ENCODE measurements at places on chromosomes 1 and 21.
A peak's percentile ranks its signal among the peaks of the same experiment; 100 is the strongest.

GRCh38 chr1:175742790-175743459 lies 470 bp downstream of the TNR start:
- DNase-seq = no peak

DNA sequence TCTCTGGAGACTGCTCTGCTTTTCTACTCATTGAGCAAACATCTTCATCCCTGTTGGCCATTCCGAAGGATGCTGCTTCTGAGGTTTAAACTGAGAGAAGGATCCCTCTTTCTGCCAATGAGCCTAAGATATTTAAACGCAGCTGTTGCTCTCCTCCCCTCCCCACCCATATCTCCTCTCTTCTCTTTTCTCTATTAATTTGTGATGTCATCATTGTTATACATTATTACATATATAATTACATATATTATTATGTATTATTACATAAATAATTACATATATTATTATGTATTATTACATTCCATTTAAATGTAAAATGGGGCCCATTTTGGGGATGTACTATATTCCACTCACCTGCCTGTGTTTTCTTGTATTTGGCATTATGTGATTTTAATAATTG lies 82.7 kb upstream of the JUN start:
- no peak for DNase-seq

DNA sequence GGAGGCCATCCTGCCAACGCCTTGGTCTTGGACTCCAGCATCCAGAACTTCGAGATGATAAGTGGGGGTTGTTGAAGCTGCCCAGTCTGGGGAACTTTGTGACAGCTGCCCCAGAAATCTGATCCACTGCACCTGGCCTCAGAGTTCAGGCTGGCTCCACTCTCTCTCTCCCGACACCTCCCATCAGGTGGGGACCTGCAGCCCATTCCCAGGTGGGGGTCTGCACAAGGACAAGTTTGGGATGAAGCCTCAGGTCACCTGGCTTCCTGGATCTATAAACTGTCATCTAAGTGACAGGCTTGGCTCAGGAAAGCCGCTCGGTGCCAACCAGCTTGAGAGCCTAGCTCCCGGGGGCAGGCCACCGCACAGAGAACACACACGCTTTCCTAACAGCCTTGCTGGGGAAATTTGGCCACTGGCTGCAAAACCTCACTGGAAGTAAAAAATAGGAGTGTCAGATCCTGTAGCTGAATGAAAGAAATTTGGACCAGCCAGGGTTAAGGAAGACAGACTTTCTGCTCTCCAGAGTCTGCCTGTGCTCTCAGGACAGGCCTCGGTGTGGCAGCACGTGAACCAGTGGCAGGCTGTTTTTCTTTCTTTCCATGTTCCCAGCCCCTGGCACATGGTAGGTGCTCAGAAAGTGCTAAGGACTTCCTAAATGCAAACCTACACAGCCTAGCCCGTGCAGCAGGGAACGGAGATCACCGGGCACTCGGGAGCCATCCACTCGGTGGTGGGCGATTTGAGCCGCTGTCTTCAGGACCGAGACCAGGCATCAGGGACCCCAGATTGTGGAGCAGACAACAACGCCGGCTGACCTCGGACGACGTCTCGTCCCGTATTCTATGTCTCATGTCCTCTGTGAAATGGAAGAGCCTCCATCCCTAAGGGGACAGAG lies 42.6 kb upstream of the LBR start:
- DNase-seq = no peak

- peak; percentile 88 for DNase-seq
Observed at GRCh38 chr1:181396171-181396670, 87.1 kb upstream of the CACNA1E start.

GRCh38 chr1:67213164-67213563 lies 46.9 kb downstream of the IL23R start:
- no peak for DNase-seq

GRCh38 chr1:109225711-109226445 lies 12.2 kb downstream of the SARS1 start:
- no peak for DNase-seq

GRCh38 chr1:86699186-86699585 lies 5.2 kb upstream of the SH3GLB1 start:
- no peak for DNase-seq

- DNase-seq = no peak
Observed at GRCh38 chr1:7098641-7099040, 313.4 kb downstream of the CAMTA1 start.

- no peak for DNase-seq
Observed at GRCh38 chr1:246583448-246584185, 17.4 kb downstream of the CNST start.

DNA sequence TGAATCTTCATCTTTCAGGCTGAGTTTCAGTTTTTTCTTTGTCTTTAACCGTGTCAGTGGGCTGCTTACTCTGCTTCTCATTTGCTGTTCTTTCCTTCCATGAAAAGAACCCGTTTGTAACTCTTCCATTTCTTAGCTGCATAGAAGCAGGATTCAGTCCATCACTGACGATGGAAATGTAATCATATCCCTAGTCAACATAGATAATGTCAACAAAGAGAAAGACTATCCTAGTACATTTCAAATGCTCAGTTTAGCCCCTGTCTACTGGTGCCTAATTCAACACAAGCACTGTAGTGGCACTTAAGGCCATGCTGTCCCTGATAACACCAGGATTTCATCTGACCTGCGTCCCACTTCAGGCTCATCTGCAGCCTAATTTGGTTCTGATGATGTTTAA lies 376 bp downstream of the GBP1 start:
- no peak for DNase-seq

DNA sequence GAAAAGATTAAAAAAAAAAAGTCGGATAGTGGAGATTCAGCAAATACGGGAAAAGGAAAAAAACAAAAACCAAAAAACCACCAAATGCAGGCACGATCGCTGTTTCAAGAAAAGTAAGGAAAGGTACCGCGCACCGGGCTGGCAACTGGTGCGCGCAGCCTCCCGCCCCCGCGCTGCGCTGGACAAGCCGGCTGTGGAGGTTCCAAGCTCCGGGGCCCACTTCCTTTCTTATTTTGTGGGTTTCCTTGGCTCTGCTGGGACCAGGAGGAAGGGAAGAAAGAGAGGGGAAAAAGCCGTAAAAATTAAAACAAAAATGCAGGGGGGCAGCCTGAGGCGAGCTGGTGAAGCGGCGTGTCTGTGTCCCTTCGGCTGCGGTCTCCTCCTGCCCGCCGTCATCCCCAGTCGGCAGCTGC lies 233 bp downstream of the ADAMTS5 start:
- DNase-seq = no peak

GRCh38 chr1:25624156-25624555 lies 7.6 kb downstream of the MAN1C1 start:
- no peak for DNase-seq

DNA sequence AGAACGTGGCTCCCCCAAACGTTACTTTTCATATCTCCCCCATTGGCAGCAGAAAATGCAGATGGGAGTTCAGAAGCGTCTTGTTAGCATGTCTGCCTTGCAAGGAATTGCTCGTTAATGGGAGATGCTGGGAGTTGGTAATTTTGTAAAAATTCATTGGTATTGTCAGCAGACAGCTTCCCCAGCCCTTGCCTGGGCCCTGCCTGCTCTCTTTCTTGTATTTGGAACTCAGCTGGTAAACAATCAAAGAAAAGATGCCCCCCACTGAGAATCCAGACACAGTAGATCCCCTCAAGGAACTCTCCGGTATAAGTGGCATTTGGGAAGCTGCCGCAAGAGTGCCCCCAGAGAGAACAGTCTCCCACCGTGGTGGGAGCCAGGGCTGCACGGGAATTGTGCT lies 94.4 kb upstream of the IGSF21 start:
- DNase-seq = no peak

GRCh38 chr1:41954533-41954944 lies 35.8 kb upstream of the HIVEP3 start:
- DNase-seq = no peak

DNA sequence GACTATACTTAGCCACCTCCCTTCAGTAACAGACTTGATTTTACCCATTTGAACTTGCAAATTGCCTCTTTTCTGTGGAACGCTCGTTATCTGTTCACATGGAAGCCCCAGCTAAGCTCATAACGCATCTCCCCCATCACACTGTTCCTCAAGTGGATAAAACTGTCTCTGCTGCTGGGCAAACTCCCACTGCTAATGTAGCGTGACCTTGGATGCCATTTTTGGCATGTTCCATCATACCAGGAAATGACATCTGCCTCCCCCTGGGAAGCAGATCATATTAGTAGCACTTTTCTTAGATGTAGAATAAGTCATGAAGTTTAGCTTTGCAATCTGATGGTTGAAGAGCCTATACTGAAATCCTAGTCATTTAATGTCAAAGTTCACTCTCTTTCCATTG lies 528.7 kb upstream of the PLXNA2 start:
- DNase-seq = no peak

GRCh38 chr1:151993734-151994496 lies at the start of gene S100A10:
Gene S100A10, minus strand, starts transcription at chr1:151993859. Its CDS starts 7,629 bp downstream, at chr1:151986230.
- DNase-seq = peak; percentile 80

DNA sequence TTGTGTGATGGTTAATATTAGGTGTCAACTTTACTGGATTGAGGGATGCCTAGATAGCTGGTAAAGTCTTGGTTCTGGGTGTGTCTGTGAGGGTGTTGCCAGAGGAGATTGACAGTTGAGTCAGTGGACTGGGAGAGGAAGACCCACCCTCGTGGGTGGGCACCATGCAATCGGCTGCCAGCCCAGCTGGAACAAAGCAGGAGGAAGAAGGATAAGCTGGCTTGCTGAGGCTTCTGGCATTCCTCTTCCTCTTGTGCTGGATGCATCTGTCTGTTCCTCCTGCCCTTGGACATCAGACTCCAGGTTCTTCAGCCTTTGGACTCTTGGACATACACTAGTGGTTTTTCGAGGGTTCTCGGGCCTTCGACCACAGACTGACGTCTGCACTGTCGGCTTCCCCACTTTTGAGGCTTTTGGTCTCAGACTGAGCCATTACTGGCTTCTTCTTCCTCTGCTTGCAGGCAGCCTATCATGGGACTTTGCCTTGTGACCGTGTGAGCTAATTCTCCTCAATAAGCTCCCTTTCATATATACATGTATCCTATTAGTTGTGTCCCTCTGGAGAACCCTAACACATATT lies 184.3 kb upstream of the LMO4 start:
- DNase-seq = no peak

- DNase-seq = no peak
Observed at GRCh38 chr1:204932573-204932909, 61.9 kb downstream of the NFASC start.

- no peak for DNase-seq
Observed at GRCh38 chr1:219927956-219928790, at the start of gene SLC30A10. Gene SLC30A10, minus strand, starts transcription at chr1:219928557. Its CDS starts 117 bp downstream, at chr1:219928440.

GRCh38 chr1:30688920-30689794 lies 34.2 kb downstream of the MATN1 start:
- no peak for DNase-seq

GRCh38 chr1:222224636-222225315 lies 323.1 kb downstream of the HHIPL2 start:
- DNase-seq = no peak

DNA sequence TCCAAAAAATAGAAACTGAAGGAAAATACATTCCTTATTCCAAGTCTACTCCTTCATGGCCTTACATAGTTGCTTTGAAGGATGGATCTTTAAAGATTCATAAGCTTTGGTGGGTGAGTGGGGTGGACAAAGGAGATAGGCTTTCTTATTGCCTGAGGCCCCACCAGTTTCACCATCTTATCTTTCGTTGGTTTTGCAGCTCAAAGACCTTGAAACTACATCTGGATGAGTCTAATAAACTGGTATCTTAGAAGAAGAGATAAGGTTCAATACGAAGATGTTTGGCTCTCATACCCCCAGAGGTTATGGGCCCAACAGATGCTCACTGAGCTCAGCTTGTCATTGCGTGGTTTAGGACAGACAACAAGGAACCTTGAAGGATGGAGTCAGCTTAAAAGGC lies 201.5 kb downstream of the HS2ST1 start:
- DNase-seq = no peak

DNA sequence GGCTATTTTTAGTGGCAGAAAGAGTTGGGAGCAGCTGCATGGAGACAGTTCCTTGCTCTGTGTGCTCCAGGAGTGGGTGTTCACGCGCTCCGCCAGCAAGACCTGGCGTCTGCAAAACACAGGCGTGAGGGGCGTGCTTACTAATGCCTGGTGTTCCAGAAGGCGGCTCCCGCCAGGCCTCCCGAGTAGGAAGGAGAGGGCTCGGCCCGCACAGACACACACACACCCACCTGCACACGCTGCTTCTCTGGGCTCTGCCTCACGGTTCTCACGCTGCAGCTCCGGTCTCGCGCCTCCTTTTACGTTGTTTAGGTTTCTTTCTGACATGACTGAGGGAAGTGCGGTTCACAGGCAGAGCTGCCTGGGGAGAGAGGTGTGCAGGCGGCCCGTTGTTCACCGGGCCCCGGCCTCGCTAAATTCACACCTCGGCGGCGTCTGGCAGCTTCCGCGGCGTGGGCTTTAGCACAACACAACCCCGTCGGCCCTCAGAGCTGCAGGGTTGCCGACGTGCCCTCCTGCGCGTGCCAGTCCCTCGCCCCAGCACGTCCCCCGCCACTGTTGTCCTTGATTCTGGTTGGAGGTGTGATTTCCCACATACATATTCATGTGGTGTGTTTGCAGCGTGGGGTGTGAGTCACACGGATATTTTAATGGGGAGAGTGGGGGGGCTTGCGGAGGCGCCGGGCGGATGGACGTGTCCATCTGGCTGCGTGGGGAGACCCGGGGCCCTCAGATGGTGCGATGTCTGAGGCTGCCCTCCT lies 77.0 kb downstream of the SKI start:
- DNase-seq = peak; percentile 73

GRCh38 chr21:41338455-41338854 lies 21.9 kb downstream of the FAM3B start:
- DNase-seq = no peak

DNA sequence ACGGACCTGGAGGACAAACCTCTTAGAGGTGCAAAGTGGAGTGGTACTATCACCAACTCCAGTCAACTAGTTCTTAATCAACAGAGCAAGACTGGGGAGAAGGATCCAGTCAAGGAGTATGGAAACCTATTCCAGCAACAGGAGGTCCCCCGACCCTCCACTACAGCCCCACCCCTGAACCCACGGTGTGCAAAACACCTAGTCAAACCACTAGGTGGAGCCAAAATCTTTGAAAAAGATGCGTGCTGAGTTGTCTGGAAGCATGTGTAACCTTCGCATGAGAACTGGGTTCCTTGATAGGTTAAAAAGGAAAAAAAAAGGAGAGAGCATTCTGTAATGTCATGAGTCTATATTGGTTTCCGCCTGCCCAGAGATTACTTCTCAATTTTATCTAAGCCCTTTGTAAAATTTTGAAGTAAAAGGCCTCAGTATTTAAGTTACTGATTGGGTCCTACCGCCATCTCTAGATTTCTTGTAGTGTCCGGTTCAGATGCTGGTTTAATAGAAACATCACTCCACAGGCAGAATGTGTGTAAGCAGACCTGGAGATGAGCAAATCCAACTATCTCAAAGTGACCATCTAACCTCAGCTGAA lies 81.9 kb upstream of the HAO2 start:
- no peak for DNase-seq

- no peak for DNase-seq
Observed at GRCh38 chr21:22795644-22796043, 1797.4 kb downstream of the NCAM2 start.

- DNase-seq = no peak
Observed at GRCh38 chr1:62597281-62597680, at the start of gene ANGPTL3. Gene ANGPTL3, plus strand, starts transcription at chr1:62597520. Its CDS starts 47 bp downstream, at chr1:62597567.
